ENCODE measurements at places on chromosomes 3 and 15. TPM values are rescaled to one million over a fixed set of nuclear protein-coding genes. Genes with fewer than 3 reads are reported as not detected.

The EAF1 gene
- total RNA-seq = 31.7 TPM

The H1-8 gene
- total RNA-seq = not detected

The CFAP161 gene
- not detected for total RNA-seq

The IMPG2 gene
- 0.66 TPM for total RNA-seq

The HYAL1 gene
- total RNA-seq = not detected

The ACTC1 gene
- not detected for total RNA-seq

The STRC gene
- 1.7 TPM for total RNA-seq

The USP4 gene
- total RNA-seq = 95.2 TPM

The APBA2 gene
- 126 TPM for total RNA-seq

The CILP gene
- 0.33 TPM for total RNA-seq

The SSUH2 gene
- not detected for total RNA-seq

The TNFAIP8L3 gene
- total RNA-seq = not detected

The ITGA11 gene
- 0.08 TPM for total RNA-seq

The HACD2 gene
- total RNA-seq = 13.3 TPM

The ANKUB1 gene
- not detected for total RNA-seq

The XCR1 gene
- total RNA-seq = 0.20 TPM

The PLXNB1 gene
- total RNA-seq = 2.0 TPM

The HES1 gene
- 0.89 TPM for total RNA-seq

The CD96 gene
- 194 TPM for total RNA-seq

The DAZL gene
- total RNA-seq = not detected

The SPESP1 gene
- total RNA-seq = not detected

The FOXL2 gene
- not detected for total RNA-seq

The TRPC1 gene
- 4.2 TPM for total RNA-seq

The TCAIM gene
- 4.2 TPM for total RNA-seq

The TTC21A gene
- total RNA-seq = 4.1 TPM

The CSK gene
- total RNA-seq = 118 TPM

The TGM5 gene
- total RNA-seq = not detected

The POLQ gene
- total RNA-seq = 0.30 TPM

The TF gene
- 0.30 TPM for total RNA-seq

The TMEM207 gene
- total RNA-seq = not detected

The ATP6V1A gene
- total RNA-seq = 9.4 TPM

The INSYN1 gene
- total RNA-seq = not detected

The PIGX gene
- 13.9 TPM for total RNA-seq

The SPINK8 gene
- not detected for total RNA-seq

The LYZL4 gene
- not detected for total RNA-seq

The LRRC49 gene
- 0.49 TPM for total RNA-seq

The BTLA gene
- 8.5 TPM for total RNA-seq

The GOLGA6L10 gene
- 1.1 TPM for total RNA-seq

The PLCH1 gene
- 0.20 TPM for total RNA-seq

The RASA2 gene
- 96.4 TPM for total RNA-seq

The CADPS gene
- not detected for total RNA-seq

The GFM1 gene
- 29.4 TPM for total RNA-seq

The PPP2R3A gene
- total RNA-seq = 0.14 TPM

The GOLGA8S gene
- 0.14 TPM for total RNA-seq

The EEF1AKMT4 gene
- not detected for total RNA-seq

The SLC24A5 gene
- total RNA-seq = not detected

The BFSP2 gene
- not detected for total RNA-seq

The ACOX2 gene
- not detected for total RNA-seq

The SRGAP3 gene
- 3.2 TPM for total RNA-seq

The TP63 gene
- not detected for total RNA-seq

The MINAR1 gene
- total RNA-seq = 0.11 TPM

The PIERCE2 gene
- not detected for total RNA-seq
